ENCODE measurements at places on chromosomes 5 and 9.

- no peak for DNase-seq
Measured at GRCh38 chr5:142287973-142288313, 36.9 kb downstream of the SPRY4 start.

- DNase-seq: no peak
Measured at GRCh38 chr9:26166537-26166936, 488.3 kb upstream of the TUSC1 start.

- DNase-seq: no peak
Measured at GRCh38 chr9:5453673-5454072, 3.3 kb downstream of the CD274 start.

DNA sequence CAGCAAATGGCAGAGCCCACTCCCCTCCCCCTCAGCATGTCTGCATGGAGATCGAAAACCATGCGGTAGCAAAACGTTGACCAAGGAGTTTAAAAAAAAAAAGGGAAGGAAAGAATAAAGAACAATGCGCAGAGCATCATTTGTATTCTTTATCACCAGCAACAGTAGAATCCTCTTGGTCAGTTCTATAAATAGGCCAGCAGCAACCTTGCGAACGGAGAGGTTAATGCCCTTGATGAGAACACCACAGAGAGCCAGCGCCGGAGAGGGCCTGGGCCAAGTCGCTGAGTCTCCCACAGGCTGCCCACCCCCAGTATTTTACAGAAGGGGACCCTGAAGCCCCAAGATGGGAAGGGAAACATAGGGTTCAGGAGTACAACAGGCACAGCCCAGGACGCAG, 22.7 kb downstream of the WHRN start:
- DNase-seq: no peak

- no peak for DNase-seq
Measured at GRCh38 chr9:98415782-98416181, 160.3 kb upstream of the TBC1D2 start.

DNA sequence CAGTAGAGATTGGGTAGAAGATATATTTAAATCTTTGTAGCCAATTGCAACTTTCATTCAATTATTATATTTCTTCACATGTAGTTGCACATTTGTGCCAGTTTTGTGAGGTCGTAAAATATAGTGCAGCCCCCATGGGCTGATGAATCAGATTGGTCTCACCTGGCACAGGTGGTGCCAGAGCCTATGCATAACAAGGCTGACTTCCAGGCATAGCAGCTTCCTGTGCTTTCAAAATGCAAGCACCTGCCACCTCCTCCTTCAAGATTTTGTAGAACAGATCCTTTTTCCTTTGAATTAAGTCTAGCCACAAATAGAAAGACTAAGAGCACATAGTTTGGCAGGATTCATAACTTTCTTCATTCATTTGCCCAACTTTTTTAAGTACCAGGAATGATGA, 87.1 kb downstream of the STARD4 start:
- DNase-seq: no peak

DNA sequence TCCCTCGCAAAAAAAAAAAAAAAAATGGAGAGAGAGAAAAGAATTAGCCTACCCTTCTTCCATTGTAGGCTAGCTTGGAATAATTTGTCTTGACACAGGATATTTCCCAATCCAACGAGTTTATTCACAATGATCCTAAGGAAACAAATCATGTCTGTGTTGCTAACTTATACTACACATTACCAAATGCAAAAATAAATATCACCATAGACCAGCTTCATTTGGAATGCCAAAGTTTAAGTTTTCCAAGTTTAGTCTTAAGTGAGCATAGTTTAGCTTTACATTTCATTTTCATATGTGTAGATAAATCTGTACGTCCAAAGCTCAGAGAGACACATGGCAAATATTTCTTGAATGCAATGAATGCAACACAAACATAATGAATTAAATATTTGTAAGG, 1106.2 kb upstream of the DMAC1 start:
- no peak for DNase-seq

- DNase-seq: no peak
Measured at GRCh38 chr5:109690242-109690974, 681 bp downstream of the MAN2A1 start.

DNA sequence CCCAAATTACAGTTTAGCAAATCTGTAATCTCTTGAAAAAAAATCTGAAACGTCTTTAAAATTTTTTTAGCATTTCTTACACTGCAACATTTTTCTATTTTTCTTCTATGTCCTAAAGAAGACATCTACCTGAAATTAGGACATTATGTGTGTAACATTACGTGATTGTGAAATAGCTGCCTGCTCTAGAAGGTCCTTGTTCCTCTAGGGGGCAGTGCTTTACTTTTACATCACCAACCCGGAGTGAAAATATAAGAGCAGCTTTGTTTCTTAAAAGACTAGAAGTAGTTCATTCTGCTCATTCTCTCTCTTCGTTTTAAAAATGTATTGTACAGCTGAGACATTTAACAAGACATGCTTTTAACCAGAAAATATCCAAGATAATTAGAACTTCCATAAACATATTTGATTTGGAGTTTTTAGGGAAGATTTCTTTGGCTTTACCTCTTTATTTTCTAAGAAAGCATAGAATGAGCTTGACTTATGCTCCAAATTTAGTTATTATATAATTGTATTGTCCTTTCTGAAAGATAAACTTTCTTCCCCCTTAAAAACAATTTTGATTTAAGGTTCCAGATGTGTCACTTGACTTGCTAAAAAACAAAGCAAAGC, 48.1 kb upstream of the RIOK2 start:
- peak; percentile 58 for DNase-seq

- DNase-seq: no peak
Measured at GRCh38 chr5:1043327-1043726, 34.7 kb downstream of the NKD2 start.
